IMR-90 (cell line): ENCODE measurements at places on chromosomes 3 and 15. TPM values are rescaled to one million over a fixed set of nuclear protein-coding genes. Genes with fewer than 3 reads are reported as not detected.

The CISH gene
- total RNA-seq: 0.83 and 0.90 TPM in 2 replicates

The HYAL1 gene
- total RNA-seq: under 0.01 and 0.36 TPM in 2 replicates

The LRRC31 gene
- not detected in 2 replicates for total RNA-seq

The EFCAB12 gene
- under 0.01 TPM in 2 replicates for total RNA-seq

The GP5 gene
- total RNA-seq: under 0.01 TPM in 2 replicates

The BRPF1 gene
- 15.6 and 16.4 TPM in 2 replicates for total RNA-seq

The CFAP100 gene
- not detected in 2 replicates for total RNA-seq

The KIF23 gene
- total RNA-seq: 56.1 and 70.5 TPM in 2 replicates

The RGMA gene
- total RNA-seq: 0.18 TPM in 1 of 2 replicates, not detected in the other
